ENCODE measurements at places on chromosomes 11 and 22.

- DNase-seq, result no peak
These were observed 17.1 kb downstream of the MIAT start for GRCh38 chr22:26674211-26675190.

GRCh38 chr11:34929794-34930763 lies 13.7 kb downstream of the PDHX start:
- DNase-seq, result no peak

- DNase-seq, result no peak
These were observed 63.6 kb upstream of the PAX6 start for GRCh38 chr11:31874631-31875191.

GRCh38 chr11:84887055-84887629 lies 740.0 kb downstream of the DLG2 start:
- no peak for DNase-seq

- peak; percentile 63 for DNase-seq
These were observed 764 bp upstream of the PACSIN3 start for GRCh38 chr11:47186700-47187695.

GRCh38 chr11:103703954-103704353 lies 332.5 kb upstream of the DDI1 start:
- DNase-seq, result no peak

GRCh38 chr11:123544631-123545375 lies 109.6 kb downstream of the SCN3B start:
- no peak for DNase-seq
